ENCODE measurements at places on chromosomes 6 and 20. TPM values are rescaled to one million over a fixed set of nuclear protein-coding genes. Genes with fewer than 3 reads are reported as not detected.

Gene COL9A3
- total RNA-seq, result 0.31 TPM

Gene ZBTB9
- total RNA-seq, result 10.2 TPM

DNA sequence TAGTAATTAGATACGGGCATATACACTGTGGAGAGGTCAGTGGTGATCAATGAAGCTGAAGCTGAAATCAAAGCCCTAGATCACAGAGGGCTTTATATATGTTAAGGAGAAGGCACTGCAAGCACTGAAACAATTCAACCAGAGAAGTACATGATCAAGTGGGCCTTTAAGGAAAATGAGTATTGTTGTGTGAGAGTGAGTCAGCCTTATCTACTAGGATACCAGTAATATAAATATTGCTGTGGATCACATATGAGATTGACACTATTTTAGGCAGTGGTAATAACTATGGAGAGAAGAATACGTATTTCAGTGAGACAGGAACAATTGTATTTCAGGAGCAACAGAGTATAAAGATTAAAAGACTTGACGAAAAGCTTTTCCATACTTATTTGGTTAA lies 1172.2 kb upstream of the GJE1 start:
- DNase-seq, result no peak

Gene COL10A1
- not detected for total RNA-seq

GRCh38 chr6:169755162-169755561 lies 3.7 kb downstream of the ERMARD start:
- DNase-seq, result no peak

Measured in activated T-cell treated with anti-CD3 and anti-CD28 coated beads, Interleukin-2, amount 50 U/mL, for 72 hours (primary cell).